ENCODE measurements at places on chromosomes 3 and 15.

DNA sequence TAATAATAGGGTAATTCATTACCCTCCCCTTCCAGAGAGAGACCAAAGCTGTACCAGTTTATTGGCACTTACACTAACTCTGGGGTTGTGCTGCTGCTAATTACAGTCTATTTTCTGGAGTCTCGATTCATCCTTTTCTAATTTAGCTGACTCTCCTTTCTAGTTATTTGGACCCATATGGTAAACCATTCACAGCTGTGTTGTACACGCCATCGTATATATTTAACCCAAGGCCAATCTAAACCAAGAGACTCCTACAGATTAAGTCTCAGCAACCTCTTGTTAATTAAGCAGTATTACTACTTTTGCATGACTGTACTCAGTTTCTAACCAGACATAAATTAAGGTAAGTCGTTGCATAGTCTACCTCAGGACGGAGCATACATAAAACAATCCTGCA, 22.5 kb downstream of the ANXA2 start:
- DNase-seq: no peak

- DNase-seq: no peak
Measured at GRCh38 chr15:37931321-37931720, 3.1 kb upstream of the TMCO5A start.

DNA sequence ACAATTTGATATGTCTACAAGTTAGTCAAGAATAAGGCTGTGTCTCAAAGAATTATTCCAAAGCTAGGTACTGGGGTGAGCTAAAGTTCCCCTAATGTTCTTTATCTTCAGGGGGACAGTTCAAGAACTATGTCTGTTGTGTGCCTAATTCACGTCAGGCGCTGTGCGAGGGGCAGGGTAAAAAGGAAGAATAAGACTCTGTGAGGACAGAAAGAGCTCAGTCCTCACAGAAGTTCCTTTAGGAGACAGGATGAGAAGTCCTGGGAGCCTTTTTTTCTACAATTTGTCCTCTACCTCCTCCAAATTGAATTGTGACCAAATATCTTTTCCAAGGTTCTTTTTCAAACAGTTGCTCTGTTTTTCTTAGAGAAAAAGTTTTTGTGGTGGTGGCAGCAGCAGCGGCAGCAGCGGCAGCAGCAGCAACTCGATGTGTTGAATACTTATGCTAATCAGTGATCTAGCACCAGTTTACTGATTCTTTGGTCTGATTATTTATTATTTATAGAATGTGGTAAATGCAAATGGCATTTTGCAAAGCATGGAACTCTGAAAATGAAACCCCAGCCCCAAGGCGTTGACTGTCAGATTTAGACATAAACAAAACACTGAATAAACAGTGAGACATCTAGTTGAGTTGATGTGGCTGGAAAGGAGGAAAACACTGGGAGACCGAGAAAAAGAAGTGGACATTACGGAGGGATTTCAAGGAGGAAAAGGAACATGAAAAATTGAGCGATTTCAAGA, 88.6 kb downstream of the GTPBP8 start:
- no peak for DNase-seq

DNA sequence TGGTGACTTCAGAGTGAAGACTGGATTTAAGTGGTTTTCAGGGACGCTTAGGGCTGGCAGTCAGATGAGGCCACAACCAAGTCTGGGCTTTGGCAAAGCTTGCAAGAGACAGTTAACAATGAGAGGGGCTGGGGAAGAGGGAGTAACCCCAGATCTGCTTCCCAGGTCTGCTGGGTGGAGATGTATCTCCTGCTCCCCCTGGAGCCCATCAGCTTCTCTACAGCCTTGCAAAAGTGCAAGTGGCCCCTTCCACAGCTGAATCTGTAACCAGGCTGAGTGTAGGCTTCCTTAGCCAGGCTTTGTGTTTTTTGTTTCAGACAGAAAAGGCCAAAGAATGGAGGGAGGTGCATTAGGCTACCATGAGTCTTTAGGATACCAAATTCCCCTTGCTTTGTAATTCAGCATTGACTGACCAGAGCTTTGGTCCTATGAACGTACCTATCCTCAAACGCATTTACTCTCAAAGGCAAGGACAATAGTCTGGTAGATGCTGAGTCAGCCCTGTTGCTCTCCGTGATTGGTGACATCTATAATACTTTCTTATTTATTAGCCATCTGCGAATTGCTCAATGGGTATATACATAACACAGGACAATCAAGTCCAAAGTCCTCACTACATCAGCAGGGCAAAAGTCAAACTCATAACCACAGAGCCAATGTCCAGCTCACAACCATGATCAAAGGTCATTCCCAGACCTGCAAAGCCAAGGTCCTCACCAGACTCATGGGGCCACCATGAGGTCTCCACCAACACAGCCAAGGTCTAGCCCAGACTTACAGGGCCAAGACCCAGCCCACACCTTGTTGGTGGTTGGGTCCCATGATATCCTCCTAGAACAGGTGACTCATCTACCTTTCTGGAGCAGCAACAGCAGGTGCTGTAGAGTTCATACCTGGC, 17.1 kb downstream of the CCDC13 start:
- DNase-seq: no peak

DNA sequence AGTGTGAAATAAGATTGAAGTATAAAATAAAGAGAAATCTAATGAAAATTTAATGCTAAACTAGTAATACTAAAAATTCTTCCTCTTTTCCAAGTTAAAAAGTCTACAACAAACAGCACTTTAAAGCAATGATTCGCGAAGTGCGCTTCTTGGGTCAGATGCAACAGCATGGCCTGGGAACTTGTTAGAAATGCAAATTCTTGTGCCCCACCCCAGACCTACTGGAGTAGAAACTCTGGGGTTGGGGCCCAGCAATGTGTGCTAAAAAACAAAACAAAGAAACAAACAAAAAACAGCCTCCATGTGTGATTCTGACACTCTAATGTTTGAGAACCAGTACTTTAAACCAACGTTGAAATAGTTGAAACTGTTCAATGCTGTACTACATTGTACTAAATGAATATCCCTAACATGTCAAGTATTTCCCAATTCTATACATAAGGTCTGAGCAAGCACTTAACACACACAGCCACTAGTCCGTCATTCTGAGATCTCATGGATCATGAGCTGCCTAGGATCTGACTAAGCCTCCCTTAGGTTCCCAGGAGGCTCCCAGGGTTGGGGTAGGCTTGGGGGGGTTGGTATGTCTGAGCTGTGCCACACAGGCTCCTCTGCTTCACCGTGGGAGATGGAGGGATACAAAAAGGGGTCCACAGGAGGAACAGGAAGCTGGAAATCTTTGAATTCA, 6.1 kb downstream of the RASGRP1 start:
- no peak for DNase-seq

DNA sequence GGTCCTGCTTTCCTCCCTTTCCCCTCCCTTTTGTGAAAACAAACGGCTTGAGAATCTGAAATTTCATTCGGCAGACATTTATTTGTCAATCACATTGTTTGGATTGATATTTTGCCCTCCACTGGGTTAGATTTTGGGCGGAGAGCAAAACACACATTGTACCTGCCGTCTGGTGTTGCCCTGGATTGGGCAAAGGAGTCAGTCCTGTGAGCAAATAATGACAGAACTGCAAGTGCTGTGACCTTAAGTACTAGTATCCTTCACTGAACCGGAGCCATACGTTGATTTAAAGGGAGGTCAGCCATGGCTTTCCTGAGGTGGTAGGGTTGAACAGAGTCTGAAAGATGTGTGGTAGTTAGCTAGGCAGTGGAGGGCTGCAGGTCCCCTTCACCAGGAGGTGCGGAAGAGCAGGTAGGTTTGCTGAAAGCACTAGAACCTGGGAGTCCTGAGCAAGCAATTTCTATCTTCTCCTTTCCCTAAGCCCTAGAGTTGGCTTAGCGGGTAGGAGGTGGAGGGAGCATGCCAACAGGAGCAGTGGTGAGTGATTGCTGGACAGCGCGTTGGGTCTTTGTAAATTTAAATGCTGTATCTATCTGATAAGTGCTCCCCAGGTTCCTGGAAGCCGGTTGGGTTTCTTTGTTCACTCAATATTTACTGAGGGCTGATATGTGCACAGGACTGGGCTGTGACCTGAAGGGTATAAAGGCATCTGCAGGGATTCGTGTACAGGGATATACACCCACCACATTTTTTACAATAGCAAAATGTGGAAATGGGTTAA, 2.0 kb downstream of the PDIA5 start:
- DNase-seq: no peak

DNA sequence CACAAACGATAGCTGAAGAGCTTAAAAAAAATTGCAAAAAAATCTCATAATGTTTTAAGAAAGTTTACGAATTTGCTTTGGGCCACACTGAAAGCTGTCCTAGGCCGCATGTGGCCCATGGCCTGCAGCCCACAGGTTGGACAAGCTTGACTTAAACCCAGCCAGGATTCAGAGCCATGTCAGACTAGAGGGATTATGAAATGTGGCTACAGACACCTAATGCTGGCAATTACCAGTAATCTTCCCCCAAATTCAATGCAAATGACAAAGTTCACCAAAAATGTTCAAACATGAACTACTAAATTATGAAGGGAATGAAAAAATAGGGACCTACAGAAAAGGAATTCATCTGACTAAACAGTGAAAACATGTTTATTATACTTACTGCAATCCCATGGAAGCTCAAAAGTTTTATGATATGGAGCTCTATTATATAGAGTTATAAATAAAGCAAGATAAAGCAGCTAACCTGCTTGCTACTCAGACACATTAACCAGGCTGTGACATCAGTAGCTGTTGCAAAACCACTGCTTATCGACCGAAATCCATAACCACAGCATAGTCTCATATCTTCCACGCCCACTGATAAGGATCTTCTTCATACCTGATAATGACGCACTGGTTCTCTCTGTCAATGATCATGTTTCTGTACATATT, 49.2 kb downstream of the LDHAL6B start:
- no peak for DNase-seq

DNA sequence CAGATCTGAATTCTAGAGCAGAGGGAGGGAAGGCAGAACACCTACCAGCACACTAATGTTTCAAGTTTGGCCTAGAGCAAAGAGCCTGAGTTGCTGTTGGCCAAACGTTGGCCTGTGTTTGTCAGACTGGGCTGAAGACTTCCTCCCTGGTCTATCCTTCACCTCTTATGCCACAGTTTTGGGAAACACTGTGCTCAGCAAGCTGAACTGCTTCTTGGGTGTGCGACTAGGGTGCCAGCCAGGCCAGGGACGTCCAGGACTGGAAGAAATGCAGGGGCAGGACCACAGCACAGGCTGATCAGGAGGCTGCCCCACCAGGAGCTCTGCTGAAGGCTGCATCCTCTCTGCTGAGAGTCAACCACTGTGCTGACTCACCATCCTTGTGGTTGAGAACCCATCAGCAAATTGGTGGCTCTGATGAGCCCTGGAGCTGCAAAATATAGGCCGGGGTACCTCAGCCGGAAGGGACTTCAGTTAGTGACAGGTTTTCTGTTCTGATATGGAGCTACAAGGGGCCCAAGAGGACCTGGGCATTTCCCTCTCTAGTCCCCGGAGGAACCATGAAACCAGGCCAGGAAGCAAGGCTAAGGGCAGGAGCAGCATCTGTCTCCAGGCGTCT, 131.6 kb upstream of the RASGRP1 start:
- peak; percentile 46 for DNase-seq

DNA sequence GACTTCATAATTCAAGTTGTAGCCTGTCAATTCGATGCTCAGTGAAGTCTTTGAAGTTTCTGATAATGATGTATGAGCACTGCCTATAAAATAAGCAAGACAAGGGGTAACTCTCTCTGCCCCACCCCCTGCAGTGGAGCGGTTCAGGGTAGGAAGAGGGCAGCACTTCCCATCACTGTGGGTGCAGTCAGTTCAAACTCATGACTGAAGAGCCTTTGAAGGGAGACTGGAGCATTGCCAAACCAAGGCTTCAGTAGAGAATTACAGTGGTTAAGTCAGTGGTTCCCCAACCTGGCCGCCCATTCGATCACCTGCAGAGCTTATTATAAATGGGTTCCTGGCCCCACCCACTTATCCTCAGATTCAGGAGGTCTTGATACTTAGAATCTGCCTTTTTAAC, 190.6 kb downstream of the SHQ1 start:
- peak; percentile 2 for DNase-seq

- DNase-seq: no peak
Measured at GRCh38 chr3:59802045-59802444, 752.2 kb upstream of the CFAP20DC start.

DNA sequence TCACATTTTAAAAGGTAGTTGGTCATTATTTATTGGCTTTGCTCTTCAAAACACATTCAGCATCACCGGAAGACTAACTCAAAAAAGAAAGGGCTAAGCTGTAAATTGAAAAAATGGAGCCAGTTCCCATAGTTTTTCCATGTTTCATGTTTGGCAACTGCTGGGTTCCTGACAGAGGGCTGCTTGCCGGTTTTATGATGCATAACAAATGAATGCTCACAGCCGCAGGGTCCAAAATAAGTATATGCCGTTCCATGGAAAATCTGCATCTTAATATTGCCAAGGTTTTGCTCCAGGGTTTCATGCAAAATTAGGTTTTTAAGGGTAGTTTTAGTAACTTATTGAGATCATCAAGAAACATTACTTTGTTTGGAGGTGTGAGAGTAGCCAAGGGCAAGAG, 15.8 kb downstream of the SLC12A1 start:
- no peak for DNase-seq

- DNase-seq: no peak
Measured at GRCh38 chr3:14869917-14870782, 51.4 kb downstream of the FGD5 start.

GRCh38 chr3:2589336-2589969, 490.8 kb downstream of the CNTN4 start:
- no peak for DNase-seq

DNA sequence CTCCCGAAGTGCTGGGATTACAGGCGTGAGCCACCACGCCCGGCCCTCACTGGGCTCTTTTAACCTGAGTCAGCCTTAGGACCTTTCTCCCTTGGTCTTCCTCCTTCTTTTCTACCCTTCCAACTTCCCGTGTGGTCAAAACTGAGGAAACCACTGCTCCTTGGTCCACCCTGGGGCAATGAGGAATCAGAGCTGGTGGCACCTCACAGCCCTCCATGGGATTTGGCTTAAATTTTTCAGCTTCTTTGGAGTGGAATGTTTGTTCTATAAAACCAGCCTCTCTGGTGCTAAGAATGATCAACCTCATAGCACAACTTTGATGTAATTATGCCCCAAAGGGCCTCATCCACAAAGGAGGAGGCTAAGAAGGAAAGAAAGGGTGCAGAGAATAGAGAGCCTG, 76.6 kb upstream of the CFAP20DC start:
- DNase-seq: no peak

DNA sequence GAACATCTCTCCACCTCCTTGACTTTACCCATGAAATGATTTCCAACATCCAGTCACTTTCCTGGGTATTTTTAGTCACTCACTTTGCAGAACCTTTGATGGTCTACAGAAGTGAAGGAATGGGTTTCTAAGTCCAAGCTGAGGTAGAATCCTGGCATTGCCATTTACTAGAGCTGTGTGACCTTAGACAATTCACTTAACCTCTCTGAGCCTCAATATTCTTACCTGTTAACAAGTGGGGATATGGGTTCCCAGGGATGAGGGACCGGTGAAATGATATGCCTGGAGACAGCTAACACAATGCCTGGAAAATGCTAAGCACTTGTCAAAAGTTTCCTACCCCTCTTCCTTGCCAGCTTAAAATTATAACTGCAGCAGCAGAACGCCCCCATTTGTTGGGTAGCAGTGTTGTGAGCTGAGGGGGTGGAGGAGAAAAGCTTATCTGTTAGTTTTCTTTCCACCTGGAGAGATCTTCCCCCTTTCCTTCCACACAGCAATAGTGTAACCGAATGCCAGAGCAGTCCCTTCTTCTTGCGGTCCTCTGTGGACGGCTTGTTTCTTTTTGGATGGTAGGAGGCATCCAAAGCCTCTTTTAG, 319.2 kb upstream of the LRRFIP2 start:
- no peak for DNase-seq

- DNase-seq: no peak
Measured at GRCh38 chr15:87268675-87269074, 987.9 kb downstream of the NTRK3 start.
